KG1 (cell line): ENCODE measurements at places on chromosomes 2 and 18.

DNA sequence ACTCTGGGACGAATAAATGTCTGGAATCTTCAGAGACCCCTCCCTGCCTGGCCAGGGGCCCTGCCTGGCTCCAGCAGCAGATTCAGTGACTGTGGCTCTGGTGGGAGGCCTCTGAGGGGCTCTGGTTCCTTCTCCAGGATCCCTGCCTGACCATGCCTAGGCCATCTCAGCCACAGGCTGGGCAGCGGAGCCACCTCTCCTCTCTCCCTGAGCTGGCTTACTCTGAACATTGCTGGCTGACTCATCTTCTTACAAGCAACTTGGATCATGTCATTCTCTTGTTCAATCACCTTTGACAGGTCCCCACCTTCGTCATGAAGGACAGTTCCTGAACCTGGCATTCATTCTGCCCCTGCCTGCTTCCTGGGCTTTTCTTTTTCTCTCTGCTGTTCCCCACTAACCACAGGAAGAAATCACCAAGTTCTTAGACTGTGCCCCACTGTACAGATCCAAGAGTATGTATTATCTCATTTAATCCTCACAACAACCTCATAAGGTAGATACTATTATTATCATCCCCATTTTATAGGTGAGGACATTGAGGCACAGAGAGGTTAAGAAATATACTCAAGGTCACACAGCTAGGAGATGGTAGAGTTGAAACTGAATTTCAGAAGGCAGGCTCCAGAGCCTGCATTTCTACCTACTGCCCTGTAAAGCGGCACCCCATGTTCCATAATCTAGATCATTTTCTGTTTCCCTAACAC is 155.5 kb upstream of the SMAD2 start:
- no peak for DNase-seq

DNA sequence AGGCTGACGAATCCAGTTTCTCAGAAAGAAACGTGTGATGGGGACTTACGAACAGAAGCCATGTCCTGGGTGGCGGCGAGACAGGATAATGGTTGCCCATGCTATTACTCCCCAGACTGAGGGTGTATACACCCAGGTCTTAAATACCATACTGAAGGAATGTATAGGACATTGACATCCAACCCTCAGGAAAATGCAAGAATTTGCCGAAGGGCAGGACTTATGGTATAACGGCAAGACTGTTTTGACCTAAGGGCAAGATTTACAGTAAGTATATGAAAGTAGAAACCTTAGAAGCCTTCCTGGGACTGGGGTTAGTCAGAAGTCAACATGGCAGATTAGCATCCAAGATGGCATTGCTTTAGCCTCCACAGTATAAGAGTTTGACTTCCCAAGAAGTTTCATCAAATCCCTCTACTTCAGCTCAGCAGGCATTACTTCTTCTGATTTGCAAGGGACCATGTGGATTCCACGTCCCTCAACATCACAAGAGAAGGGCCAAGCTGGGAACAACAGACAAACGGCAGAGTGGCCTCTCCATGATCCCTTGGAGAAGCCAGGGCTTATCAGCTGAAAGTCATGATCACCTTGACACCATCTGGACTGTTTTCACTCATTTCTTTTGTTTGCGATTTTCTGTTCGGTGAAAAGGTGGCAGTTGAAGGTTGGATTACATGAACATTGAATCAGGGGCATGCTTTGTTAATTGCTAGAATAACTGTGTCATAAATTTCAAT is 21.1 kb downstream of the ST3GAL5 start:
- DNase-seq = no peak

DNA sequence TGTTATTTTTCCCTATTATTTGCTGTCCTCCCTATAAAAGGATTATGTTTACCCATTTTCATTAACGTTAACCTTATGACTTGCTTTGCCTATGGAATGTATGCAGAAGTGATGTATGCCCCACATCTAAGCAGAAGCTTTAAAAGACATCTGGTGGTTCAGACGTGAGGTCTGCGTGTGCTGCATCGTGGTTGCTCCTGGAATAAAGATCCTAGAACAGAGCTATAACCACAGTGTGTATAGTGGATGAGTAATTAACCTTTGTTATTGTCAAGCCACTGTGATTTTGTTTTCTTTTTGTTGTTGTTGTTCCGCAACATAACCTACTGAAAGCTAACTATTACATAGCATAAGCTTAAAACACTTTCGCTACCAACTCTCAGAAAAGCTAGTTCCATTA is 20.9 kb upstream of the CFAP36 start:
- DNase-seq = no peak

- no peak for DNase-seq
These were observed 47.3 kb upstream of the SNTG2 start for GRCh38 chr2:903223-903900.

DNA sequence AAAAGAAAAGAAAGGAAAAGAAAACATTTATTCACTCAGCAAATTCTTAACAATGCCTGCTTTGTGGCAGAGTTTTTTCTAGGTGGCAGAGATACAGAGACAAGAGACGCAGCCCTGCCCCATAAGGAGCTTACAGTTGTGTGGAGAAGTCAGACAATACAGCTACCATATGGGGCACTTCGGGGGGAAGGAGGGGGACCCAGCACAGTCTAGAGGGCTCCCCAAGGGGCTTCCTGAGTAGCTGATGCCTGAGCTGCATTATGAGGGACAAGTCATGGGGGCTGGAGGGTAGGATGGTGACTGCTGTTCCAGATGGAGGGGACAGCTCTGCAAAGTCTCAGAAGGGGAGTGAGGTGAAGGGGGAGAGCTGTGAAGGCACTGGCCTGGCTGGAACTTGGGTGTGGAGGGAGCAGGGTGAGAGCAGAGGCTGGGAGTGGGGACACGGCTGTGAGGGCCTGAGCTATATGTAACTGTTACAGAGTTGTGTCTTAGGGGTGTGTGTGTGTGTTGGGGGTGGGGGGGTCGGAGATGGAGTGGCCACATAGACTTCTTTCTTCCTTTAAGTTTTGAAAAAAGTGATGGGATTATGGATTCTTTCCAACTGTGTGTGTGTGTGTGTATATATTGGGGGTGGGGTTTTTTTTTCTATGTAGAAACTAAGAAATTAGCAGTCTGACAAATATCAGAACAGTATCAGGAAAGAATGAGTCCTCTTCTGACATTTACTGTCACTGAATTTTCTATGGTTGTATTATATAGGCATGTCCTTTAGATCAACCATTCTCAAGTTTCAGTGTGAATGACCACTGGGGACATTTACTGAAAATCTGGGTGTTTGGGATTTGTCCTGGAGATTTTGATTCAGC is 66.0 kb upstream of the HAAO start:
- DNase-seq = no peak

GRCh38 chr2:60516383-60516811 is 37.1 kb downstream of the BCL11A start:
- DNase-seq = no peak

- DNase-seq = no peak
These were observed 447 bp downstream of the TRAF3IP1 start for GRCh38 chr2:238320648-238321281.

- DNase-seq = no peak
These were observed 140.5 kb upstream of the WDSUB1 start for GRCh38 chr2:159427048-159427447.

DNA sequence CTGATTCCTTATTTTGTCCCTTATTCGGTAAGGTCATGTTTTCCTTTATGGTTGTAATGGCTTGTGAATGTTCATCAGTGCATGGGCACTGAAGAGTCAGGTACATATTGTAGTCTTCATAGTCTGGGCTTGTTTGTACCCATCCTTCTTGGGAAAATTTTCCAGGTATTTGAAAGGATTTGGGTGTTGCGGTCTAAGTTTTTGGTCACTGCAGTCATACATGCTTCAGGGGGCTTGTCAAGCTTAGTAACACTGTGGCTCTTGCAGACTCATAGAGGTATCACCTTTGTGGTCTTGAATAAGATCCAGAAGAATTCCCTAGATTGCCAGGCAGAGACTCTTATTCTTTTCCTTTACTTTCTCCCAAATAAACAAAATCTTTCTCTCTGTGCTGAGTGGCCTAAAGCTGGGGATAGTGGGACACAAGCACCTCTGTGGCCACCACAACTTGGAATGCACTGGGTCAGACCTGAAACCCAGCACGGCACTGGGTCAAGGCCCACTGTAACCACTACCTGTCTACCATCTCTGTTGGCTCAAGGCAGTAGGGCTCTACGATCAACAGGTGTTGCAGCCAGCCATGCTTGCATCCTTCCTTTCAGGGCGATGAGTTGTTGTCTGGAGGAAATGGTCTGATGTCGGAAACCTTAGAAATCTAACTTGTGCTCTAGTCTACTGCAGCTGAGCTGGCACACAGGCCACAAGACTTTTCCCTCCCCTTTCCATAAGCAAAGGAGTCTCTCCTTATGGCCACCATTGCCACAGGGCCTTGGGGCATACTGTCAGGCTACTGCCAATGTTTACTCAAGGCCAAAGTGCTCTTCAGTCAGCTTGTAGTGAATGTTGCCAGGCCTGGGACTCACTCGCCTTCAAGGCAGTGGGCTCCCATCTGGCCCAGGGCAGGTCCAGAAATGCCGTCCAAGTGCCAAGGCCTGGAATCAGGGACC is 21.5 kb downstream of the IL1RN start:
- no peak for DNase-seq

DNA sequence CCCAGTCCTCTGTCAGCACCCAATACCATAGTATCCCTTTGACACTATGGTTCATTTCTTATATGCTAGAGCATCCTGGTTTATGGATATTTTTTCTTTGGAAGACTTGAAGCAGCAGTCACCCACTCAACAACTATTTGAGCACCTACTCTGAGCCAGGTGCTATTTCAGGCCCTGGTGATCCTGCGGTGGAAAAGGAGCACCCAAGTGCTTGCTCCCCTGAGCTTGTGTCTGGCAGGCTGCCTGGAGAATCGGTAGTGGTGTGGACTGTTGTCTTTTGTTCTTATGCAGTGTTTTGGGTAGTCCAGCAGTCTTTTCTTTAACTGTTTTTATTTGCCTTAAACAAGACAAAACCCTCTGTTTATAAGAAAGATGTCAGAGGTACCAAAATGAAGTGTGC is 28.9 kb downstream of the NCK2 start:
- DNase-seq = no peak

DNA sequence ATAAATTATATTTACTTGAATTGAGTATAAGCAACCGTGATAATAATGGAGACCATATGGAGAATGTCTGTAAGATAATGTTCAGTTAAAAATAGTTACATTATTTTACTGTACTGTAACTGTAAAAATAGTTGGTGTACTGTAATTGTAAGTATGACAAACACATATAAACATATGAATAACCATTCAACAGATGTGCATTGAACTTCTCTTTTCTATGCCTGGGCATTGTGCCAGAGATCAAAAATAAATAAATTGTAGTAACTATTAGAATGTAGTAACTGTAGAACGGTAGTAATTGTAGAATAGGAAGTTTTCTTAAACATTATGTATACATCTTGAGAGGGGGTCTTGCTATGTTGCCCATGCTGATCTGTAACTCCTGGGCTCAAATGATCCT is 287.4 kb upstream of the EPAS1 start:
- DNase-seq = no peak

GRCh38 chr2:46657042-46657504 is 177.7 kb downstream of the TMEM247 start:
- no peak for DNase-seq

GRCh38 chr2:37361216-37361815 is 16.9 kb downstream of the QPCT start:
- no peak for DNase-seq
